Activated effector memory CD4-positive, alpha-beta T cell treated with Interleukin-2 at 50 U/mL for 16 hours (primary cell): ENCODE measurements at places on chromosomes 6 and 20.

DNA sequence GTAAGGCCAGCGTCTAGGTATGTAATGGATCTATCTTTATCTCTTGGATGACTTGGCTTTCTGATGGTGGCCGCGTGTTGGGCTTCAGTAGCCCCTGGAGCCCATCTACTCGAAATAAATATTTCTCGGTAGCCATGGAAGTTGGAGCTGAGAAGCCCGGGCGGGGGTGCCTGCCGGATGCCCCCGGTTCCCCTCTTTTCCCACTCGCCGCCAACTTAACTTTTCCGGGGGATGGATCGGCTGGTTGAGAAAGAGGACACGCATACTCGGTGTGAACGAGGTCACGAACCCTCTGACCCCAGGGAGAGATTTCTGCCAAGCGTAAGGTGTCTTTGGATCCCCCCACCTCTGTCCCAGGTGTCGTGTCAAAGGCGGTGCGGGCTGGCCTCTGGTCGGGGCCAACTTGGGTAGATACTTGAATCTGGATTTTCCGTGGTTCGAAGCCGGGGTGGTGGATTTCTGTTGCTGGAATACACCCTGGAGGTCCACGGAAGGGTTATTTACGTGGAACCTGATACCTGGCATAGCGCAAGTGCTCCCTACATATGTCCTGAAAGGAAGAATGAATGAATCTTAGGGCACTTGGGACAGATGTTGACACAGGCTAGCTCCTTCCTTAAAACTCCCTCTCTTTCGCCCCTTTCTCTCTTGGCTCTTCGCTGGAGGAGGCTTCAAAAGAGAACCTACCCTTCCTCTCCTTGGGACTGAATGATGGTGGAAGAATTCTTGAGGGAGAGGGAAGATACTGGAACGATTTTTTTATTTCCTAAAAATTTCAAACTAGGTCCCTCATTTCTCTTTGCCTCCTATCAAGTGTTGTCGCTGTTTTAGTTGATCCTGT lies 996 bp downstream of the DOK5 start:
- no peak for DNase-seq

- DNase-seq: no peak
Observed at GRCh38 chr6:80642452-80642851, 536.0 kb downstream of the BCKDHB start.

- peak; percentile 25 for DNase-seq
Observed at GRCh38 chr6:24357336-24358218, at the start of gene DCDC2. TSS of gene DCDC2 (minus strand) at chr6:24358059. CDS start at chr6:24357750, 309 bp downstream.

DNA sequence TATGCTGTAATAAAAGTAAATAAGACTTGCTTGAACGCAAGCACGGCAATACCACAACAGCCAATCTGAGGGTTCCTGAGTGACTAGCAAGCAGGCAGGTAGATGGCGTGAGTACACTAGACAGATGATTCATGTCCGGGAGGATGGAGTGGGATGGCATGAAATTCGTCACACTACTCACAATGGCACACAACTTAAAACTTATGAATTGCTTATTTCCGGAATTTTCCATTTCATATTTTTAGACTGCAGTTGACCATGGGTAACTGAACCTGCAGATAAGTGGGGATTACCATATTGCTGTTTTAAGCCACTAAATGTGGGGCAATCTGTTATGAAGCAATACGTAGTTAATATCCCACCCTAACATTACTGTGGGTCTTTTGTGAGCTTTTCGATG lies 93.6 kb upstream of the NFATC2 start:
- DNase-seq: no peak

- DNase-seq: no peak
Observed at GRCh38 chr20:4320291-4320690, 304.9 kb upstream of the RNF24 start.

- DNase-seq: no peak
Observed at GRCh38 chr20:62040381-62040922, 25.2 kb downstream of the TAF4 start.

DNA sequence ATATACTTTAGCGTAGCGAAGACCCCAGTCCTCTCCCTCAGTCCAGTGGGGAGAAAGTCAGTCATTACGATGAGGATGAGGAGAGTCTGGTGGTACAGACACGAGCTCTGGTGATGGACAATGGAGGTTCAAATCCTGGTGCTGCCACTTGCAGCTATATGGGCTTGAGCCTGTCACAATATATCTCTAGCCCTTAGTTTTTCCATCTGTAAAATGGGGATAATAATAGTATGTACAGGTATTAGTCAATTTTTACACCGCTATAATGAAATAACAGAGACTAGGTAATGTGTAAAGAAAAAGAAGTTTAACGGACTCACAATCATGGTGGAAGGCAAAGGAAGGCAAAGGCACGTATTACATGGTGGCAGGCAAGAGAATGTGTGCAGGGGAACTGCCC lies 237.9 kb downstream of the BCAS1 start:
- no peak for DNase-seq

- DNase-seq: no peak
Observed at GRCh38 chr6:31111712-31112111, 663 bp downstream of the C6orf15 start.

DNA sequence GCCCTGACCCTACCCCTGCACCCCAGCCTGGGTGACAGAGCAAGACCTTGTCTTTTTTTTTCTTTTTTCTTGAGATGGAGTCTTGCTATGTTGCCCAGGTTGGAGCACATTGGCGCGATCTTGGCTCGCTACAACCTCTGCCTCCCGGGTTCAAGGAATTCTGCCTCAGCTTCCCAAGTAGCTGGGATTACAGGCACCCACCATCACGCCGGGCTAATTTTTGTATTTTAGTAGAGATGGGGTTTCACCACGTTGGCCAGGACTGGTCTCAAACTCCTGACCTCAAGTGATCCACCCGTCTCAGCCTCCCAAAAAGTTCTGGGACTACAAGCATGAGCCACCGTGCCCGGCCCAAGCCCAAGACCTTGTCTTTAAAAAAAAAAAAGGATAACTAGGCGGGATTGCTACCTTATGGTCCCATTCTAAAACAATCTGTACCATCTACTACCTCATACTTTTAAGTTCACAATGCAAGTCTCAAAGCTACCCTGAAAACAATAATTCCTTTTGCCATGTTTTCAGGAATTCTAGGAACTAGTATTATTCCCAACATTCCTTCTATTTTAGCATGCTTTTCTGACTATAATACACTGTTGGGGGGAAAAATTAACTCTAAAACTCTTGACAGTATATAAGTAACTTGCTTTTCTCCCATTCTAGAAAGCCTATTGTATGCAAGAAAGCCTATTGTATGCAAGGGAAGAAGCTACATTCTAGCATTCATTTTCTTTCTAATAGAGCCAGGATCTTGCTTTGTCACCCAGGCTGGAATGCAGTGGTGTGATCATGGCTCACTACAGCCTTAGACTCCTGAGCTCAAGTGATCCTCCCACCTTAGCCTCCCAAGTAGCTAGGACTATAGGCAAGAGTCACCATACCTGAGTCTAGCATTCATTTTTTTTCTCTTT lies 6.6 kb downstream of the TUBB start:
- no peak for DNase-seq

DNA sequence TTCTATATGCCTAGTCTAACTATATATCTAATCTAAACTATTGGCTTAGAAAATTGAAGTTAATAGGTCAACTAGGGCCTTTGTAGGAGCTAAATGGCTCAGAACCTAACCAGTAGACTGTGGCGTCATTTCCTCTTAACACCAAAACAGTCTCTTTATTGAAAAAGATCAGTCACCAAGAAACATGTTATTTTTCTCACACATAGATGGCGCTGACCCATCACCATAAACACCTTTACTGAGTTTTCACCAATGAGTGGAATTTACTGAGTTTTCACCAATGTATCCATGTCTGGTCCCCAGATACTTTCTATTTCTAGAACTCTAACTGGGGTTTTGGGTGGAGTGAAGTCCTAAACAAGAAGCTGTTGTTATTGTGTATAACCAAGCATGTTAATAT lies 636.0 kb downstream of the BCKDHB start:
- no peak for DNase-seq

DNA sequence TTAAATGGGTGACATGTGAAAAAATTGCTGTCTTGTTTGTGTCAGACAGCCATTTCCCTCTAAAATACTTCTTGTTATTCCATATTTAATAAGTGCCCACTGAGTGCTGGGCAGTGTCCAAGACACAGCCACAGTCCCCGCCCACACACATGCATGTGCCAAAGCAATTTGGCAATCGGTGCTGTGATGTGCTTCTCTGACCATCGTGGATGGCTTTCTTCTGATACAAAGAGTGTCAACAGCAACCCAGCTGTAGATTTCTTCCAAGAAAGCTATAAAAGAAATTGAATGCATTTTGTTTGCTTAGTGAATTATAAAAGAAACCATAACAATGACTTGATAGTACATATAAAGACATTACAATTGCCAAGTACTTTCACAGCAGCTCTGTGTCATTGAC lies 140.5 kb upstream of the ATXN1 start:
- no peak for DNase-seq

- no peak for DNase-seq
Observed at GRCh38 chr6:139442188-139442671, 67.8 kb upstream of the CITED2 start.

DNA sequence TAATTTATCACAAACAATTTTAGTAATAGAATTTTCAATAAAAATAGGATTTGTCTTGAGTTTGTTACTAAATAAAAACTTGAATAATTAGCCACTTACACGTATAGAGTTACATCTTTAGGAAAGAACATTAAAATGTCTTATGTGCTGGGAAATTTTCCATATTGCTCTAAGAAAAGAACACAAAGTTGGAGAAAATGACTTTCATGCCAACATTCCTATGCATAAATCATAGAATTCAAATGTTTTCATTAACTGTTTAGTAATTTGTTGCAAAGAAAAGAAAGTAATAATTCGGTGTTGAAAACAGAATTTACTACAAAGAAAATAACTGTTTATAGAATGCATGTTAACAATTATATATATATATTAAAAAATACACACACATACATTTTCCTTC lies 4.7 kb upstream of the TBC1D32 start:
- DNase-seq: no peak

GRCh38 chr6:28643017-28643740 lies 117.5 kb downstream of the GPX5 start:
- no peak for DNase-seq

- DNase-seq: no peak
Observed at GRCh38 chr6:111730864-111731263, 125.2 kb upstream of the TRAF3IP2 start.

- DNase-seq: no peak
Observed at GRCh38 chr6:34249469-34250261, 859 bp upstream of the SMIM29 start.

DNA sequence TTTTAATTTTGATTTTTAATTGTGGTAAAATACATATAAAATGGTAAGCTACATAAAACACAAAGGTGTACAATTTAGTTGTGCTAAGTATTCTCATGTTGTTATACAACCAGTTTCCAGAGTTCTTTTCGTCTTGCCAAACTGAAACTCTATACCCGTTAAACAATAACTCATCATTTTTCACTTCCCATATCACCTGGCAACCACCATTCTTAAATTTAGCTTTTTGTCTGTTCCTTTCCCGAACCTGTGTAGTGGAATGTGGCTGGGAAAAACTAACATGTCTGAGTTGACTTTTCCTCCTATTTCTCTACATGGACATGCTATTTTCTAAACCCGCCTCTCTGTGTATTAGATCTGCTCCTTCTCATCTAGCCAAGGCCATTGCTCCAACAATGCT lies 27.6 kb downstream of the RPRD1B start:
- DNase-seq: no peak

- no peak for DNase-seq
Observed at GRCh38 chr6:4487538-4487937, 288.7 kb upstream of the CDYL start.

- DNase-seq: no peak
Observed at GRCh38 chr6:82074556-82074955, 173.0 kb downstream of the IBTK start.

- no peak for DNase-seq
Observed at GRCh38 chr6:20539387-20539786, 5.1 kb downstream of the CDKAL1 start.

DNA sequence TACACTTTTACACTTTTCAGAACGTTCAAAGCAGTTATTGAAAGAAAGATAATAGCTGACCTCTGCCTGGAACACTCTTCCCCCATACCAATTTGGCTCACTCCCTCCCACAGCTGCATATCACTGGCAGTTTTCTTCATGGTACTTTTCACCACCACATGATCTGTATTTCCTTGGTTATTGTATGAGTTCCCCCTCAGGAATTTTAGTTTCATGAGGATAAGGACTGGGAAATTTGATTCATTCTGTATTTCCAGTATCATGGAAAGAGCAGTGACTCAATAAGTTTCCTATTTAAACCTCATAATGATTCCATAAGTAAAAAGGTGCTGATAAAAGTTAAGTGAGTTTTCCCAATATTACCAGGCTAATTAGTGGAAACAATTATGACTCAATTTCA lies 16.0 kb downstream of the HTR1B start:
- no peak for DNase-seq

GRCh38 chr20:1867495-1868260 lies 27.5 kb upstream of the SIRPA start:
- no peak for DNase-seq

DNA sequence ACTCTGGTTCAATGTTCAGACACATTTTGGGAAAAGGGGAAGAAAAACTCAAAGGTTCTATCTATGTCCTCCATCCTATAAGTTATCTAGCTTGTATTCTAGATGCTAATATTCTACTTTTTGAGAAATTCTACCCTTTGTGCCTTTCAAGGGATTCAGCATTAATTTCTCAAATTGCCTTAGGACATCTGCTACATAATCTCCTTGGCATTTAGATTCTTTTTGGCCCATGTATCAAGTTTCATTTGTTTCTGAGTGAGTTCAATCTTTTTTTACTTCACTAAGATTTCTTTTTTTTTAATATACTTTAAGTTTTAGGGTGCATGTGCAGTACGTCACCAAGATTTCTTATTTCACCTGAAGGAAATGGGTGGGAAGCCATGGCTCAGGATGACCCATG lies 232.7 kb upstream of the TENT5A start:
- no peak for DNase-seq

- DNase-seq: no peak
Observed at GRCh38 chr6:74066168-74066871, 370.3 kb downstream of the CD109 start.
